Naive thymus-derived CD8-positive, alpha-beta T cell (primary cell): ENCODE measurements at places on chromosomes 12 and 14.
A peak's percentile ranks its signal among the peaks of the same experiment; 100 is the strongest.

GRCh38 chr12:31029916-31030562, 43.6 kb upstream of the DDX11 start:
- peaks cover 2% of the 10 kb centered on the region for H3K27me3 ChIP-seq
- no peaks in the 10 kb centered on the region for H3K4me1 ChIP-seq
- DNase-seq, result no peak
- H3K27ac ChIP-seq, result no peak overlapping the region

DNA sequence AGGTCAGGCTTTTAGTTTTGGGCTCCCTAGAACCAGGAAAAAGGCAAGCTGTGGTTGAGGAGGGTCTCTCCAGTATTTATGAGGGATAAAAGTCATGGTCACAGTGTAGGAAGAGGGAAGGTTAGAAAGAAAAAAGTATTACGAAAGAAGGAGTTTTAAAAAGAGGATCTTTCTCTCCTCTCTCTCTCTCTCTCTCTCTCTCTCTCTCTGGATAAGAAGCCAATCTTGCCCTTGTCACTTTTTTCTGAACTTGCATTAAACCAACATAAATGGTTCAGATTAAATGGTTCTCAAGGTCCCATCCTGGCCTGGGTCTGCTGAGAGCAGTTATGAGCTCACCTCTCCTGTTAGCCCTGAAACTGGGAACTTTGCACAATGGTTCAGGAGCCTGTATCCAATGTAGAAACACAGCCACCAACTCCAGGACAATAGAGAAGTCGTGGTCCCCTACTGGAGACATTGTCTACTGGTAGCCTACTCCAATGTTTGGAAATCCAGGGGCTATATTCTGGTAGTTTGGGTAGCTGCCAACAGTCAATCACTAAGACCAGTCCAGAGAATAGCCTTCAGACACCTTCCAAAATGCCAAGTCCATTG, 131.9 kb downstream of the DAD1 start:
- no peak overlapping the region for H3K27ac ChIP-seq
- no peaks in the 10 kb centered on the region for H3K27me3 ChIP-seq
- H3K36me3 ChIP-seq, result no peaks in the 10 kb centered on the region
- DNase-seq, result no peak
- H3K4me3 ChIP-seq, result no peak overlapping the region

DNA sequence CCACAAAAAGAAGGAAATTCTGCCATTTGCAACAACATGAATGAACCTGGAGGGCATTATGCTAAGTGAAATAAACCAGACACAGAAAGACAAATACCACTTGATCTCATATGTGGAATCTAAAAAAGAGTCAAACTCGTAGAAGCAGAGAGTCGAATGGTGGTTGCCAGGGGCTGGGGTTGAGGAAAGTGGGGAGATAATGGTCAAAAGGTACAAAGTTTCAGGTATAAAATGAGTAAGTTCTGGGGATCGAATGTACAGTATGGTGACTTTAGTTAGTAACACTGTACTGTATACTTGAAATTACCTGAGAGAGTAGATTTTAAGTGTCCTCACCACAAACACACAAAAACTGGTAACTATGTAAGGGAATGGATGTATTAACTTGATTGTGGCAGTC, 129.4 kb downstream of the PPM1H start:
- H3K36me3 ChIP-seq, result no peaks in the 10 kb centered on the region
- no peak for DNase-seq
- H3K4me1 ChIP-seq, result no peaks in the 10 kb centered on the region
- no peak overlapping the region for H3K4me3 ChIP-seq

DNA sequence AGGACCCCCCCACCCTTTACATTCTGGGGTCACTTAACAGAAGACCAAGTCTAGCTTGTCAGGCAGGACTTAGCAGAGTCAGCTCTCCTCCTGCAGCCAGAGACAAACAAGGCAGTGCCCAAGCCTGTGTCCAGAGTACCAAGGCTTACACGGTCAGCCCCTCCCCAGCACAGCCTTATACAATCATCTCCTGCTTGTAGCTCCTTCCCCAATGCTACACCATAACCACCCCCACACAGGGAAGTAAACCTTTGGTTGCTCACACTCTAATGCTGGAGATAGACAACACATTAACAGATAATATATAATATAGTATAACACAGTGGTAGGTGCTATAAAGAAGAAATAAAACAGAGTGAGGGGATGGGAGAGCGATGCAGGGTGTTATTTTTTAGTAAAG, 175.4 kb upstream of the PWP1 start:
- DNase-seq, result no peak
- H3K36me3 ChIP-seq, result no peaks in the 10 kb centered on the region
- no peak overlapping the region for H3K4me3 ChIP-seq
- no peaks in the 10 kb centered on the region for H3K27me3 ChIP-seq
- peaks cover 16% of the 10 kb centered on the region for H3K4me1 ChIP-seq
- H3K27ac ChIP-seq, result no peak overlapping the region

DNA sequence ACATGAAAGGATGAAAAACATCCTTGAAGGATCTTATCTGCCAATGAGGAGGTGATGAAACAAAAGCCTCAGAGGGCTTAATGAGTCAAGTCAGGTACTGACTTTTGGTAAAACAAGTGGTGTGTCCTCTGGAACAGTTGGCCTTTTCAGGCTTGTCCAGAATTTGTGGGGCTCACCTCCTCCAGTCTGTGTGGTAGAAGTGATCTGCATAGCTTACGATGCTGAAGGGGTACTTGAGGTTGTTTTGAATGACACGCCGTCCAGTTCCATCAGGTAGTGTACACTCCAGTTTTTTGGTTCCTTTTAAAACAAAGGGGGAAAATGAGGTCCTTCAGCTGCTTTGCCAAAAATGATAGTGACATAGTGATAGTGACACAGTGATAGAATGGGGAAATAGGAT, 17.0 kb downstream of the RTRAF start:
- no peak overlapping the region for H3K4me3 ChIP-seq
- H3K27ac ChIP-seq, result peak overlapping the region; percentile 41
- H3K36me3 ChIP-seq, result peaks cover 37% of the 10 kb centered on the region
- no peak for DNase-seq
- H3K27me3 ChIP-seq, result no peaks in the 10 kb centered on the region

GRCh38 chr12:50579757-50580267, 75.0 kb downstream of the DIP2B start:
- H3K27ac ChIP-seq, result peak overlapping the region; percentile 46
- no peaks in the 10 kb centered on the region for H3K36me3 ChIP-seq
- no peaks in the 10 kb centered on the region for H3K27me3 ChIP-seq
- H3K4me1 ChIP-seq, result peaks cover 24% of the 10 kb centered on the region
- no peak for DNase-seq

DNA sequence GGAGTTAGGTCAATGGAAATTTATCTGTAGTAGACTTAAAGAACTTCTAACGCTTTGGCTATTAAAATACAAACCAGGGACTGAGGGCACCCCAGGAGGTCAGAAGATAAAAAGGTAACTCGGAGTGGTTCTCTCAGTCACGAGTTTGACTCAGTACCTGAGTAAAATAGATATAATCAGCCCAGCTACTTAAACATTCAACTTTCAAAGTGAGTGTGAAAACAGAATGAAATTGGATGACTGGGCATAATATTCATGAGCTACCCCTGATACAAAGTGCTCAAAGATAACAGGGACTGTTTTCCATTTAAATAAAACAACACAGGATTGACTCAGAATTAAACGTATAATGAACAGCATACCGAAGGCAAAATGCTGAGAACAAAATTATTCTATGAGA, 75.0 kb downstream of the FOXN3 start:
- H3K27ac ChIP-seq, result no peak overlapping the region
- H3K4me1 ChIP-seq, result peaks cover 61% of the 10 kb centered on the region
- no peak for DNase-seq
- no peaks in the 10 kb centered on the region for H3K36me3 ChIP-seq
- H3K4me3 ChIP-seq, result no peak overlapping the region
- no peaks in the 10 kb centered on the region for H3K27me3 ChIP-seq

DNA sequence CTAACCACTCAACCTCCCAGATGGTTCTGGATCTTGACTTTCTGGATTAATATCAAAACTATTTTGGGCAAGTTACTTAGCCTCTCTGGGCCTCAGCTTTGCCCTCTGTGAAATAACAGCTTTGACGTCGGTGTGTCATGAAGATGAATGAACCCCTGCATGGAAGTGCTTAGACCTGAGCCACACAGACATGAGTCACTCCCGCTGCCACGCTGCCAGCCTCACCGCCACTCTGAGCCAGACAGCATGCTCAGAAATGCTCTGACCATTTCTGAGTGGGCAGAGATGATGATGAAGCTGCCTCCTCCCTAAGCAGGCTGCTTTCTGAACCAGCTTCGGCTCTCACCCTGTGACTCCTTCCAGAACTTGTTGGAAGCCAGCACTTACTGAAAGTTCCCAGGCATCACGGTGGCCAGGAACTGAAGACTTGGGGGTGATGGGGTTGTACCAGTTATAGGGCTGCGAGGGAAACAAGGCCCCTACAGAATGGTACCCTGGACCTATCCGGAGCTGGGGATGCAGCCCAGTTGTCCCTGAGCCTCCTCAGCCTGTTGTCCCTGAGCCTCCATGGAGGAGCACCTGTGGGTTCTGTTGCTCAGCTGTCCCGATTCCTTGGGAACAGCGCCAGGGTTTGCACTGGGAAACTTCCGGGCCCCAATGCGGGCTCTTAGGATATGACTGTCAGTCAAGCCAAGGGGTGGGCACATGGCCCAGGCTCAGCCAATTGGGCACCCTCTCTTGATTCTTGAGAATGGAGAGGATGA, 2.0 kb upstream of the CCDC197 start:
- no peaks in the 10 kb centered on the region for H3K27me3 ChIP-seq
- peaks cover 9% of the 10 kb centered on the region for H3K4me1 ChIP-seq
- no peak overlapping the region for H3K4me3 ChIP-seq
- DNase-seq, result no peak
- H3K27ac ChIP-seq, result no peak overlapping the region

- H3K4me3 ChIP-seq, result peak within 1 kb of the TSS; percentile 65
- H3K27ac ChIP-seq, result no peak within 1 kb of the TSS
- H3K27me3 ChIP-seq, result peaks cover 2% of the 10 kb centered on the region
- H3K4me1 ChIP-seq, result peaks cover 30% of the 10 kb centered on the region
- no peak for DNase-seq
- no peaks in the 10 kb centered on the region for H3K36me3 ChIP-seq
These were observed at the start of gene CD4 for GRCh38 chr12:6788972-6789924. TSS of gene CD4 (plus strand) at chr12:6789528. CDS start at chr12:6800139, 10,611 bp downstream.

GRCh38 chr12:114760151-114760877, 76.3 kb upstream of the TBX3 start:
- H3K27me3 ChIP-seq, result peaks cover 1% of the 10 kb centered on the region
- H3K4me1 ChIP-seq, result no peaks in the 10 kb centered on the region
- H3K36me3 ChIP-seq, result no peaks in the 10 kb centered on the region
- DNase-seq, result no peak
- no peak overlapping the region for H3K4me3 ChIP-seq

GRCh38 chr12:16600525-16600924, 5.4 kb downstream of the LMO3 start:
- H3K36me3 ChIP-seq, result peaks cover under 1% of the 10 kb centered on the region
- no peak overlapping the region for H3K27ac ChIP-seq
- H3K27me3 ChIP-seq, result peaks cover 15% of the 10 kb centered on the region
- no peak overlapping the region for H3K4me3 ChIP-seq
- no peak for DNase-seq

- peak overlapping the region; percentile 88 for H3K27ac ChIP-seq
- H3K27me3 ChIP-seq, result no peaks in the 10 kb centered on the region
- peak; percentile 90 for DNase-seq
- peaks cover 66% of the 10 kb centered on the region for H3K36me3 ChIP-seq
- H3K4me3 ChIP-seq, result peak overlapping the region; percentile 10
These were observed 6.3 kb upstream of the ITGB7 start for GRCh38 chr12:53213348-53213747.

GRCh38 chr14:58716706-58717105, 78.9 kb downstream of the DACT1 start:
- H3K27ac ChIP-seq, result no peak overlapping the region
- H3K4me3 ChIP-seq, result no peak overlapping the region
- no peak for DNase-seq
- H3K4me1 ChIP-seq, result no peaks in the 10 kb centered on the region

GRCh38 chr12:27651201-27651600, 45.0 kb upstream of the REP15 start:
- DNase-seq, result no peak
- H3K4me1 ChIP-seq, result no peaks in the 10 kb centered on the region
- no peak overlapping the region for H3K4me3 ChIP-seq
- no peak overlapping the region for H3K27ac ChIP-seq
- H3K36me3 ChIP-seq, result no peaks in the 10 kb centered on the region

GRCh38 chr12:71392521-71393145, 47.0 kb upstream of the LGR5 start:
- no peak overlapping the region for H3K4me3 ChIP-seq
- H3K27me3 ChIP-seq, result peaks cover 9% of the 10 kb centered on the region
- DNase-seq, result no peak
- H3K27ac ChIP-seq, result no peak overlapping the region
- H3K36me3 ChIP-seq, result no peaks in the 10 kb centered on the region

- H3K36me3 ChIP-seq, result peaks cover 18% of the 10 kb centered on the region
- H3K4me3 ChIP-seq, result no peak overlapping the region
- peaks cover 48% of the 10 kb centered on the region for H3K4me1 ChIP-seq
- H3K27me3 ChIP-seq, result no peaks in the 10 kb centered on the region
These were observed 91.3 kb downstream of the AEBP2 start for GRCh38 chr12:19530637-19531023.

- H3K4me1 ChIP-seq, result peaks cover 5% of the 10 kb centered on the region
- H3K4me3 ChIP-seq, result peak overlapping the region; percentile 51
- DNase-seq, result peak; percentile 28
These were observed 946 bp downstream of the RNU4-2 start for GRCh38 chr12:120290609-120291305.

- H3K36me3 ChIP-seq, result peaks cover 65% of the 10 kb centered on the region
- no peaks in the 10 kb centered on the region for H3K27me3 ChIP-seq
- no peak overlapping the region for H3K4me3 ChIP-seq
- DNase-seq, result no peak
- no peaks in the 10 kb centered on the region for H3K4me1 ChIP-seq
- no peak overlapping the region for H3K27ac ChIP-seq
These were observed 33.7 kb upstream of the TEAD4 start for GRCh38 chr12:2925322-2925995.

- peaks cover 10% of the 10 kb centered on the region for H3K27me3 ChIP-seq
- H3K4me3 ChIP-seq, result peak overlapping the region; percentile 3
- H3K4me1 ChIP-seq, result peaks cover 28% of the 10 kb centered on the region
- DNase-seq, result no peak
- no peaks in the 10 kb centered on the region for H3K36me3 ChIP-seq
- no peak overlapping the region for H3K27ac ChIP-seq
These were observed 246.2 kb upstream of the GRIP1 start for GRCh38 chr12:66925083-66925482.
